ENCODE measurements at places on chromosomes 2 and 18. TPM values are rescaled to one million over a fixed set of nuclear protein-coding genes. Genes with fewer than 3 reads are reported as not detected.

SERPINB3 gene
- not detected for total RNA-seq

SLC40A1 gene
- 5.0 TPM for total RNA-seq

MCEE gene
- 11.1 TPM for total RNA-seq

CCDC85A gene
- 2.8 TPM for total RNA-seq

HAUS1 gene
- total RNA-seq: 25.3 TPM

PKDCC gene
- total RNA-seq: 55.6 TPM

SIX2 gene
- not detected for total RNA-seq

- no peak for DNase-seq
Observed at GRCh38 chr2:64268330-64269048, 124.3 kb upstream of the PELI1 start.

DNA sequence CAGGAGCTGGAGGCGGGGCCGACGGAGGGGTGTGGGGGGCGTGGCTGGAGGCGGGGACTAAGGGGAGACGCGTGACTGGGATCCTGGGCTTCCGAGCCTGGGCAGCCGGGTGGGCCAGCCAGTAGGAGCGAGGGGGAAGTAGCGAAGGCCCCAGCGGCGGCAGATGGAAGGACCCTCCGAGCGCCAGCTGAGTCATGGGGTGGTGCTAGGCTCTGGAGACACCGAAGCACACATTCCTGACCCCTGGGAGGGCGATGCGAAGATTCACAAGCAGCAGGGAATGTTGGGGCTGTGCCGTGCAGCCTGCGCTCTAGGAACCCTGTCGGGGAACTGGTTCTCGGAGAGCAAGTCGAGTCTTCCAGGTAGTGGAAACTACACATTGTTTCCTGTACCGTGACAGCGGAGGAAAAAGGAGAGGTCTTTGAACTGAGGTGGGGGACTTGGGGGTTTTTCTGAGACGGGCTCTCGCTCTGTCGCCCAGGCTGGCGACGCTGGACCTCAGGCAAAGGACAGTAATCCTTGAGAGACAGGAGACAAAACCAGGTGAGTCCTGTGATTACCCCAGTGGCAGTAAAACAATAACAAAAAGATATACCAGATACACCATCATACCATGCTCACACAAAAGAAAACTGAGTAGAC is 650 bp upstream of the AFG3L2 start:
- no peak for DNase-seq

DNA sequence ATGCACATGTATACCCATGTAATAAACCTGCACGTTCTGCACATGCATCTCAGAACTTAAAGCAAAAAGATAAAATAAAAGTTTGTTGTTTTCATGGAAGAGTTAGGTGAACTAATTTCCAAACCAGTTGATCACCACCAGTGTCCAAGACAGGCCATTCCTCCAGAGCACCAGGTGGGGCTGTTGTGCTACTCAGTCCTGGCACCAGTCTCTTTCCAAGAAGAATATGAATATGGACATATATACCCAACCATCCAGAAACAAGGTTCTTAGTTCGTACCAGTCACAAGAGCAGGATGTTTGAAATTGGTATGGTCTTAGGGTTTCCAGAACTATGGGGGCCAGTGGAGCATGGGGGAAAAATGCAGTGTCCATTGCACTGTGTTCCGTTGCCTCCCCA is 17.2 kb upstream of the TNP1 start:
- no peak for DNase-seq

DNA sequence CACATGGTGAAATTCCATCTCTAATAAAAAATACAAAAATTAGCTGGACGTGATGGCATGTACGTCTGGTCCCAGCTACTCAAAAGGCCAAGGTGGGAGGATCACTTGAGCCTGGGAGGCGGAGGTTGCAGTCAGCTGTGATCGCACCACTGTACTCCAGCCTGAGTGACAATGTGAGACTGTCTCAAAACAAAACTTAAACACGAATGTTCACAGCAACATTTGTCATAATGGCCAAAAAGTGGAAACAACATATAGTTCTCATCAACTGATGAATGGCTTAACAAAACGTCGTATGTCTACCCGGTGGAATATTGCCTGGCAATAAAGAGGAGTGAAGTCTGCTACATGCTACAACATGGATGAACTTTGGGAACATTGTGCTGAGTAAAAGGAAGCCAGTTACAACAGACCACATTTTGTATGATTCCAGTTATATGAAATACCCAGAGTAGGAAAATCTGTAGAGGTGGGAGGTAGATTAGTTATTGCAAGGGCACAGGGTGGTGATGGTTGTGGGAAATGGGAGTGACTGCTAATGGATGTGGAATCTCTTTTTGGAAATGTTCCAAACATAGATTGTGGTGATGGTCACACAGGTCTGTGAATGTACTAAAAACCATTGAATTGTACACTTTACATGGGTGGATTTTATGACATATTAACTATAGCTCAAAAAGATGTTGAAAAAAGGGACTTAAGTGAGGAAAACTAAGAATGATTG is 478.2 kb downstream of the PTPRM start:
- DNase-seq: no peak

- DNase-seq: no peak
Observed at GRCh38 chr2:25831746-25832449, 46.4 kb downstream of the ASXL2 start.

DNA sequence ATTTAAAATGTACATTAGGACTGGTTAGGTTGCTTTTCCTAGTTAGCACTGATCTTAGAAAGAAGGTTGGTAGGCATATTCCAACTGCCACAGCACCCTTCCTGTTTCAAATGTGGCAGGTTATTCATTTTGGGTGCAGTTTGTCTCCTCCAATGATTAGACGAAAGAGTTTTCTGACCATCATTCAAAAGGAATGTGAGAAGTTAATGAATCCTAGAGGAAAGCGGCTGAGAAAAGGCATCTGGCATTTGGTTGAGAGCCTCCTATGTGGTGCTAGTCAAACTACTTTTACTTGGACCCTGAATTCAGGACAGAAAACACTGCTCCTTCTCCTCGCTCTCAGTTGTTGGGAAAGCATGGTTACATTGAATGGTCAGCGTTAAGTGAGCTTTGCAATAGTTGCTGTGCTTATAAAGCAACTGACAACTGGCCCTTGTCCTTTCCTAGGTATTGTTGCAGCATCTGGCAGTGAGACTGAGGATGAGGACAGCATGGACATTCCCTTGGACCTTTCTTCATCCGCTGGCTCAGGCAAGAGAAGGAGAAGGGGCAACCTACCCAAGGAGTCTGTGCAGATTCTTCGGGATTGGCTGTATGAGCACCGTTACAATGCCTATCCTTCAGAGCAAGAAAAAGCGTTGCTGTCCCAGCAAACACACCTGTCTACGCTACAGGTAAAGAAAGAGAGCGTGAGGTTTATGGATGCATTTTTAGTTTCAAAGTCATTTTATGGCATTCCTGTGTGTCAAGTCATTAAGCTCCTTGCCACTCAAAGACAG is 6.1 kb downstream of the TGIF1 start:
- DNase-seq: peak; percentile 54

GRCh38 chr2:3677436-3677835 is 19.4 kb downstream of the ALLC start:
- no peak for DNase-seq

GRCh38 chr18:58391231-58391825 is 237.6 kb downstream of the ALPK2 start:
- no peak for DNase-seq

- peak; percentile 77 for DNase-seq
Observed at GRCh38 chr2:229780856-229781773, 66.8 kb upstream of the DNER start.

DNA sequence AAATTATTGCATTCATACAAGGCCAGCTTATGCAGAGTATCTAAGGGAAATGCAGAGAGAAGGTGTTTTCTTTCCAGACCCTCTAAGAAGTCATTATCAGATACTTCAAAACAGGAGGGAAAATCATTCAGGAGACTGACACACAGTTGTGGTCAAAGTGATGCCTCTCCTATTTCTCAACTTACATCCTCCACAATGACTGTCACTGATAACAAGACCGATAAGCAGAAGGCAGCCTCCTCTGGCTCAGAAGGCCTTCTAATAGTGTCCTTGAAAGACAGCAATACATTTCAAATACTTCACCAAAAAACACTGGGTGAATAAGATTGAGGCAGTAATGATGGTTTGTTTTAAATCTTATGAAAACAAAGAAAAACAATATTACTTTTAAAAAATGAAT is 199.7 kb downstream of the PIEZO2 start:
- DNase-seq: peak; percentile 2

DNA sequence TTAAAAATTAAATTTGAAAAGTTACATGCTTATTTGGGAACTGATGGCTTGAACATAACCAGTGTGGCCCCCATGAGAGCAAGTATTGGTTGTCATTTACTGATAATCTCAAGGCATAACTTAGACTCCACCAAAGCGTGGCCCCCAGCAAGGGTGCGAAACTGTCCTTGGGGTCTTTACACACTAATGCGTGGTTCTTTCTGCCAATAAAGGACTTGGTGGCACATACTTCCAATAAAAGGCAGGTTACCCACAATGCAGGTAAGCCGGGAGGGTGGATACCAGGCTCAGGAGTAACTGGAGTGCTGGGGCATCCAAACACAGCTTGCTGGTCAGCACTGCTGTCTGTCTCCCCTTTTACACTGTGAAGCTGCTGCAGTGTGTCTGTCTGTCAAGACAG is 278.2 kb upstream of the NCKAP5 start:
- DNase-seq: no peak

GRCh38 chr18:73888565-73888964 is 259.1 kb downstream of the FBXO15 start:
- DNase-seq: no peak

GRCh38 chr2:201558232-201558631 is 85.1 kb downstream of the TMEM237 start:
- no peak for DNase-seq

DNA sequence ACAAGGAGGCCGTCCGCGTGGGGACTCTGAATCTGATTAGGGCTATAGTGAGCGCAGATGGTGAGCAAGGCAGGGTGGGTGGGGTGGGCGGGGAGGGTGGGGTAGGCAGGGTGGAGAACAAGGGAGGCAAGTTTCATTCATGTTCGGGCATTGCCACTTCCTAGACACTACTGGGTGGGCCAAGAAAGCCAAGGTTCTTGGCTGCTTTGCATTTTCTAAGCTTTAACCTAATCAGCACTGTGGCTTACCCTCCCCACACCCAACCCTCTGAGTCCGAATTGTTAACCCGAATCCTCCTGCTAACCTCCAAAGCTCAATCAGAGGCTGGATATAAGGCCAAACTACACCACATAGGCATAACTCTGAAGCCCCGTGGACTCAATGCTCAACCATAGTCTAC is 18.1 kb downstream of the MROH2A start:
- DNase-seq: no peak

DNA sequence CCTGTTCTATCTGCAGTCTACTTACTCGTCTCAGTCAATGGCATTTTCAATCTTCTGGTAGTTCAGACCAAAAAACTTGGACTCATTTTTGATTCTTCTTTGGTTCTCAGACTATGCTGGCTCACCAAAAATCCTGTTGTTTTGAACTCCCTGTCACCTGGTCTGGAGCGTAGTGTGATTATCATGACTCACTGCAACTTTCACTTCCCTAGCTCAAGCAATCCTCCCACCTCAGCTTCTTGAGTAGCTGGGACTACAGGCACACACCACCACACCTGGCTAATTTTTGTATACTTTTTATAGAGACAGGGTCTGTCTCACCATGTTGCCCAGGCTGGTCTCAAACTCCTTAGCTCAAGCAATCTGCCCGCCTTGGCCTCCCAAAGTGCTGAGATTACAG is 163.3 kb upstream of the CDH7 start:
- no peak for DNase-seq

DNA sequence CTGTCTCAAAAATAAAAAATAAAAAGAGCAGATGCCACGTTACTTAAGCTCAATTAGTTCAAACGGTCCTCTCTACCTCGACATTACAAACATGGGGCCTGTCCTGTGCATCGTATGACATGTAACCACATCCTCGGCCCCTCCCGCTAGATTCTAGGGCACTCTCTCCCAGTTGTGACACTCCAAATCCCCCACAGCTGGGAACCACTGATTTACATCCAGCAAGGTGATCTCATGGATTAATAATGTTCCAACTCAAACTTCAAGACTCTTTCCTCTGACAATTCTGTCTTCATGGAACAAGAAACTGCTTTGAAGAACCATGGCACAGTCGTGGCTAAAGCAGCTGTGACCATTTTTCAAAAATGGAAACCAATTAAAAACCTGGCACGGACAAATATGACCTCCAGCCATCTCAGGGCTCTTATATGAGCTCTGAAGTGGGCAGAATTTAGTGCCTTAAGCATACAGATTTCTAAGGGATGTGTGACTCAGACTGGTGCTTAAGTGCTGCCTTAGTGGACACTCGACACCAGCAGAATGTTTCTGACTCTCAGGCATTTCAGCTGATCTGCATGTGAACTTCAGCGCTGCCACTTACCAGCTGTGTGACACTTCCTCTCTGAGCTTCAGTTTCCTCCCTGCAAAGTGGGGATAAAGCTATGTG is 31.7 kb upstream of the ASAP2 start:
- DNase-seq: peak; percentile 92

DNA sequence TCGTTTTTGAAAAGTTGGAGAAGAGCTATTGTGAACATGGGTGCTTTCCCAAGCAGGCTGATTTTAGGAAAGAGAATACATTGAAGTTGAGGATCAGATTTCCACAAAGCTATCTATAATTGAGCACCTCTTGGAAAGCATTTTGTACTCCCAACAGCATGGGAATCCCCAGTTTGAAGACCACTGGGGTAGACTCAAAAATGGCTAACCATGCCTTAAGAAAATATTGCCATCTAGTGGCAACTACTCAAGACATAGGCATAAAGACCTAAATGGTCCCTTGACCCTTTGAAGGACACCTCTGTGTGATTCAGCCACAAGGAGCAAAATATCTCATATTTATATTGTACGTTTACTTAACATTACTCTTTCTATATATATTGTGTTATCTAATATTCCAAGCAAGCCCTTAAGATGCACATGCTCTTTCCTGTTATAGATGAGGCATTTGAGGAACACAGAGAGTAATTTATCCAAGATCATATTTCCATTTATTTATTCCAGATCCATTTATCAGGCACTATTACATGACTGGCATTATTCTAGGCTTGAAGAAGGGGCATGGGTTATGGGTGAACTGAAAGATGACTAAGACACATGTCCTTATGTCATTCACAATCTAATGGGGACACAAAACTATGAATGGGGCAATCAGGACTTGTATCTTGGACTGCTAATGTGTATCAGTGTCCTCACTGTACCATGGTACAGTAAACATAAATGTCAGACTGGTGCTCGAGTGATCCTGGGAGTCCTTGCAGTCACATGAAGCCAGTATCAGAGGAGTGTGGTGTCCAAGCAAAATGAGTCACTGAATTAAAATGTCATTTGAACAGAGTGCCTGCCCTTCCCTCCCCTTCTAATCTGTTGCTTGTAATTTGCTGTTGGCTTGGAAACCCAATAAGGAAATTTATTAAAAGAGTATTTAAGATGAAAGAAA is 121.0 kb upstream of the XPO1 start:
- peak; percentile 61 for DNase-seq

GRCh38 chr2:30670453-30670852 is 136.8 kb downstream of the CAPN13 start:
- no peak for DNase-seq

Data from IMR-90 (cell line).